ENCODE measurements at places on chromosomes 6 and 20.

- DNase-seq = no peak
Measured at GRCh38 chr6:4970739-4971395, 33.0 kb downstream of the RPP40 start.

GRCh38 chr6:109006818-109007217 is 87.8 kb downstream of the SESN1 start:
- peak; percentile 17 for DNase-seq

DNA sequence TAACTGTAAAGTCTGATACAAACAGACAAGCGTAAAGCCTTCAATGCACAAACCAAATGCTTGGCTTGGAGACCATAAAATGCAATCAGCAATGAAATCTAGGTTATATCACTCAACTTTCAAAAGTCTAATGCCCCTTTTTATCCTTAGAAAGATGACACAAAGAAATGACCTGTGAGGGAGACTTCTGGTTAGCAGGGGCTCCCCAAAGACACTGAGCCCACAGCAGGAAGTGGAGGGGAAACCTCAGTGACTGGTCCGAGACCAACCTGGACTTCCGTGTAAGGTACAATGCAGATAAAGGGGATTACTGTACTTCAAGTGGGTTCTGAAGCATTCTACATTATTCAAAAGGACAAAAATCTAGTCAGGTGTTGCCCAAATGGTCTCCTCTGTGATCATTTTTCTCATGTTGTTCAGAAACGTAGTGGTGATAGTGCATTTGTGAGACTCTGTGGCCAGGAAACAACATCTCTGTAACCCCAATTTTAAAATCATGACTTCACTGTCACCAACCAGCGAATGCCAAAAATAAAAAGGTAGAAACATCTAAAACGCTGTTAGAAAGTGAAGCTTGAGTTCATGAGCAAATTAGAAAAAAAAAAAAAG is 88.2 kb downstream of the HIVEP2 start:
- DNase-seq = peak; percentile 73

DNA sequence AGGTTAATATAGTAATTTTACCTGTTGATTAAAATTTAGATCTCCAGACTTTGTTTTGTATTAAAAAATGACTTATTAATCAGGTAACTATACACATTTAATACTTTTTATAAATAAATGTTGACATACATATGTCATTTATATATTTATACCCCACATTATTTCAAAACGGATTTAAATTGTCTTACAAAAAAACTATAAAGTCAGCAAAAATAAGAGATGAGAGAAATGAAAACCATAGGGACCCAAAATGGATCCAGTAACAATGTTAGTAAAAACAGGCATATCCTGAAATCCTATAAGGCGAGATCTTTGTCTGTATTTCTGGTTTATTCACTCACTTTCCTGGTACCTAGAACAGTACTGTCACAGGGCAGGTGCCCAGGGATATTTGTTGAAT is 91.5 kb downstream of the PACRG start:
- no peak for DNase-seq

GRCh38 chr6:116278854-116279231 is 887 bp downstream of the TSPYL1 start:
- DNase-seq = no peak

DNA sequence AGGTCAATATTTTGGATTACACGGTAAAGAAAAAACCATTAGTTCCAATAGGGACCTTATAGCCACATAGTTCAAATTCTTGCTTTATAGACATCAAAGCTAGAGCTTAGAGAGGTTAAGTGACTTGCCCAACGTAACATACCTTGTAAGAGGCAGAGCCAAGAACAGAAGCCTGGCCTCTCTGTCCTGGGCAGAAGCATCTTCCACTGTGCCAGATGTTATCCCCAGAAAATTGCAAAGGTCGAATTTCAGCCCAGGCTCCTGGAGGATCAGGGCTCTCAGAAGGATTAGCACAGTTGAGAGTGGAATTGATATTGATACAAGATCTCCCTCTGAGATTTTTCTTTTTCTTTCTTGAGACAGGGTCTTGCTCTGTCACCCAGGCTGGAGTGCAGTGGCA is 6.1 kb downstream of the SMIM28 start:
- DNase-seq = no peak

- no peak for DNase-seq
Measured at GRCh38 chr20:38301309-38301708, 2.6 kb upstream of the BPI start.

GRCh38 chr20:32052090-32052777 is at the start of gene HCK:
Gene HCK (plus strand): TSS chr20:32052242.
- peak; percentile 24 for DNase-seq

DNA sequence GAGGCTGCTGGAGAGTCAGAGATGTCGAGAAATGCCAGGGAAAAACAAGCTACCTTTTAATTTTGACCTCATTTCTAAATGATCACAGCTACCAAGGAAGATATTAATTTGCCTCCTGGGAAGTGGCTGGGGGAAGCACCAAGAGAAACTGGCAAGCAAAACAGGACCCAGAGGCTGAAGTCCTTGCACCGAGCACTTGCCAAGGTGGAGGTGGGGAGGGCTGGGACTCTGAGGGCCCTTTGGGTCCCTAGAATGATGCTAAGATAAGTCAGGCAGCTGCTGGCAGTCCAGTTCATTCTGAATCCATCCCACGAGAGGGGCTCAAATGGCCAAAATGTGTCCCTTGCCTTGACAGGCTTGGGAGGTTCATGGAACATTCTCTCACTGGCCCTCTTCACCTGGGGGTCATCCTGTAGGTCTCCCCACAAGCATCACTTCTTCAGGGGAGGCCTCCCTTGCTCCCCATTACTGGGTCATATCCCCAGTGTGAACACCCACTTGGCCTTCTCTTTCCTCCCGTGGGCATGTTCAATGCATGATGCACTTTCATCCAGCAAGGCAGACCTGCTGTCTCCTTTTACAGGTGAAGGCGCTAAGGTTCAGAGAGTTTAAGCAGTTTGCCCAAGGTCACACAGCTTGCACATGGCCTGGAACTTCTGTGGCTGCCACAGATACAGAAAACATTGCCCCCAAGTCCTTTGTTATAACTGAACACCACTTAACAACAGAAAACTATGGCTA is 39.1 kb upstream of the BLCAP start:
- no peak for DNase-seq

DNA sequence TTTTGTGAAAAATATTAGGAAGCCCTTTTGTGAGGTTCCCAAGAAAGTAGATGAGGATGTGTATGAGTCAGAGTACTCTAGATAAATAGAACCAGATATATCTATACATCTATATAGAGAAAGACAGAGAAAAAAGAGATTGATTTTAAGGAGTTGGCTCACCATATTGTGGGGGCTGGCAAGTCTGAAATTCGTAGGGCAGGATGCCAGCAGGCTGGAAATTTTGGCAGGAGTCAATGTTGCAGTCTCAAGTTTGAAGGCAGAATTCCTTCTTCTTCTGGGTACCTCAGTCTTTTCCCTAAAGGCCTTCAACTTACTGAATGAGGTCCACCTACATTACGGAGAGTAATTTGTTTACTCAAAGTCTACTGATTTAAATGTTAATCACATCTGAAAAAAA is 65.3 kb upstream of the SAMD3 start:
- DNase-seq = no peak

DNA sequence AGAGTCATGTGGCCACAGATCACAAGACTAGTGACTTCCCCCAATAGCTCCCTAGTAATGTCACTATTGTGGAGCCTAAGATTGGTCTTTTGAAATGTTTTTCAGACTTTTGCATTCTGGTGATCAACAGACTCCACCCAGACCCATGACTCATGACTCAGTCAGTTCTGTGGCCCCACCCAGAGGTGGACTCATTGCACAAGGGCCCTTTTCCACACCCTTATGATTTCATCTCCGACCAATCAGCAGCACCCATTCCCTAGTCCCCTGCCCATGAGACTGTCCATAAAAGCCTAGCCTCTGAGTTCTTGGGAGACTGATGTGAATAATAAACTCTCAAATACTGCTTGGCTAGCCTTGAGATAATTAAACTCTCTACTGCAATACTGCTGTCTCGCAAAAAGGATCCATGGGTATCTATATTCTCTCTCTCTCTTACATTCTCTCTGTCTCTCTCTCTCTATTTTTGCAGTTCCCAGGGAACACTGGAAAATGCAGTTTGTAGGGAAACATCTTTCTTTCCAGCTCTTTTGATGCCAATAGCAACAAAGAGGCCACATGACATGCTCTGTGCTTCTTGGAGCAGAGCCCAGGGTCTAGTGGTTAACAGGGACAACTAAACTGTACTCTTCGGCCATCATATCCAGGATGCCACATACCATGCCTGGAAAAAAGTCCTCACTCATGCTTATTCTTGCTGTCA is 71.3 kb upstream of the IYD start:
- DNase-seq = no peak

GRCh38 chr20:46973766-46974165 is 79.1 kb downstream of the EYA2 start:
- no peak for DNase-seq

GRCh38 chr6:53066077-53066417 is 843 bp downstream of the FBXO9 start:
- peak; percentile 21 for DNase-seq

GRCh38 chr6:166169549-166170421 is 2.1 kb upstream of the TBXT start:
- DNase-seq = no peak

DNA sequence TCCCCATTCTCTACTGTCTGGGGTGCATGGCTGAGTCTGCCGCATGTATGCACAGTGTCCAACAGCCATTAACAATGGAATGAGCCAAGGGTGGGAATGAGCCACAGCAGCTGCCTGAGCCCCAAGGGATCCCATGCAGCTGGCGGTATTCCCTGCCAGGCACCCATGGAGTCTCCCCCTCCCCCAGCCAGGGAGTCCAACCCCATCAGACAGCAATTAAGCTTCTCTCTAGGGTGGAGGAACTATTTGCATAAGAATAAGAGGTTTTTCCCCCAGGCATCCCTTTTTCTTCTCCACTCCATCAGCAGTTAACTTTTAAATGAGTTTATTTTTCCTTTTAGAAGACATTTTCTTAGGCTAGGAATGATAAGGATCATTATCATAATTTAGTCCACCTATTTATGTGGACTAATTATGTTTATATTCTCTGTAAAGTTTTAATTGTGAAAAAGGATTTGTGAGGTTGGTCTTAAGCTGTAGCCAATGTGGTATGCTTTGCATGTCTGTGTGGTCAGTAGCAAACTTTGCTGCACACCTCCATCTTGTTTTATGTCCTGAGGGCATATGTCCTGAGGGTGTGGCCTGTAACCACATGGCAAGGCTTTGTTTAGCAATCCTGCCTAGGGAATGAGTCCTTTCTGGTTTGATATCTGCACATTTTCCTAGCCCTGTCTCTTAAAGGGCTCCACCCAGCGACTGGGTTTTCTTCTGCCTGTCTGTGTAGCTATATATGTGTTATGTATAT is 158.9 kb upstream of the OLIG3 start:
- DNase-seq = no peak

- no peak for DNase-seq
Measured at GRCh38 chr6:105781248-105781647, 304.9 kb upstream of the PRDM1 start.

DNA sequence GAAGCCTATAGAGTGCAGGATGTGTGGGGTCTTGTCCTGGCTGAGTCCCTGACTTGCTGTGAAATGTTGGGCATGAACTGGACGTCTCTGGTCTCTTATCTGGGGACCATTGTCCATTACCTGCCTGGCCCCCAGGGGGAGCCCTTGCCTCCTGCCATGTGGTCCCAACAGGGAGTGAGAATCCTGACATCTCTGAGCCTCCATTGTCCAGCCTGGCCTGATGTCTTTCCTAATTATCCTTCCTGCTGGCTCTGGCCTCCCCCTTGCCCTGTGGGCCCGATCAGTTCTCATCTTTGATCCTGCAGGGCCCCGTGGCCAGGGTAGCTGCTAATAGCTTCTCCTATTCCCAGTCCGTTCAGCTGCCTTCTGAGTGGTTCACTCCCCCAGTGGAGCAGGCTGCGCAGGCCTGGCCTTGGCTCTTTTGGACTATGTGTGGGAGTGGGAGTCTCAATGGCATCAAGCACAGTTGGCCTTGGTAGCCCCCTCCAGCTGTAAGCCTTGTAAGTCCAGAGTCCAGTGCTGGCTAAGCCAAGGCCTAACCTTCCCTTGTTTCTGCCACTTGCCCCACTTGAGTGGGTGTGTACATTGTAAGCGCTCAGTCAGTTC is 77.9 kb upstream of the RALY start:
- DNase-seq = peak; percentile 53

DNA sequence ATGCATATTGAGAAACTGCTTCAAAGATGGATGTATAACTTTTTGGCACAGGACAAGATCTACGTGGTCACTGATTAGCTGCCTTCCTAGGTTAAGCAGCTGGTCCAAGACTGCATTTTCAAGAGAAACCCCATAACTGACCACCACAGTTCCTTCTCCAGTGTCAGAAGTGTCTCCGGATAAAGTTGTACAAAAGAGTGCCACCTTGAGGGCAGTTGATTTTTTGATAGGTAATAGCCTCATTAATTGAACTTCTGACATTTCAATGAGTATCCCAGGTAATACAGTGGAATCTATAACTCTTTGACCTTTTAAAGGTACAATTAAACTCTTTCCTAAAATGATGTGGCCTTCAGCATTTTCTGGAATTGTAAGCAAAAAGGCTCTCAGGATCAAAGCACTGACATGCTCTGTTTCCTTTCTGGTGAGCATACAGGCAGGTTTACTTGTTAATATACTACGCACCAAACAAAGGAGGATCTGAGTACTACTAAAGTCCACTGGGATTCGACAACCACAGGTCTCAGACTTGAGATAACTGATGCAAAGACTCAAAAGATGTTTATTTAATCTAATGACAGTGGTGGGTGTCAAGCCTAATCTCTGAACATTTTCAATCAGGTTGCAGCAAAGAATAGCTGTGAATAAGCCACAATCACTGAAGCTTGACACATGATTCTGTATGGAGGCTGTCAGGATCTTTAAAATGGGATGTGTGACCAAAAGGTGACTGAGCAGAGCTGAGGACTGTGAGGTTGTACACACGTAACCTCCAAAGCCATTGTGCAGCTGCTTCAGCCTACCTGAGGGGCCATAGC is 21.2 kb downstream of the MKKS start:
- no peak for DNase-seq

DNA sequence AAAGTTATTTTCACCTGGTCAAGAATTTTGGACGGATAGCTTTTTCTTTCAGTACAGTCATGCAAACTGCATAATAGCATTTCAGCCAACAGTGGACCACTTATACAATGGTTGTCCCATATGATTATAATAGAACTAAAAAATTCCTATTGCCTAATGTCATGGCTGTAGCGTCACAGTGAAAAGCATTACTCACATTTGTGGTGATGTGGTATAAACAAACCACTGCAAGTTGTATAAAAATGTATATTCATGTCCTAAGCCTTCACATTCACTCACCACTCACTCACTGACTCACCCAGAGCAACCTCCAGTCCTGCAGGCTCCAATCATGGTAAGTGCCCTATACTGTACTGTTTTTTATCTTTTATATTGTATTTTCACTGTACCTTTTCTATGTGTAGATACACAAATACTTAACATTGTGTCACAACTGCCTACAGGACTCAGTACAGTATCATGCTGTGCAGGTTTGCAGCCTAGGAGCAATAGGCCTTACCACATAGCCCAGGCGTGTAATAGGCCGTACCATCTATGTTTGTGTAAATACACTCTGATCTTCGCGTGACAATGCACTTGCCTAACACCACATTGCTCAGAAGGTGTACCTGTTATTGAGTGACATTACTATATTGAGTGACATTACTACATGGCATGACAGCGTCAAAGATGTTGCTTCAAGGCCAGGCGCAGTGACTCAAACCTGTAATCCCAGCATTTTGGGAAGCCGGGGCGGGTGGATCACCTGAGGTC is 17.9 kb downstream of the ABHD12 start:
- DNase-seq = no peak

- no peak for DNase-seq
Measured at GRCh38 chr6:105763866-105764265, 322.3 kb upstream of the PRDM1 start.

All from CD4-positive, alpha-beta T cell treated with Interleukin-21 for 1 hour (primary cell).